ENCODE measurements at places on chromosomes 6 and 20.
A peak's percentile ranks its signal among the peaks of the same experiment; 100 is the strongest.

DNA sequence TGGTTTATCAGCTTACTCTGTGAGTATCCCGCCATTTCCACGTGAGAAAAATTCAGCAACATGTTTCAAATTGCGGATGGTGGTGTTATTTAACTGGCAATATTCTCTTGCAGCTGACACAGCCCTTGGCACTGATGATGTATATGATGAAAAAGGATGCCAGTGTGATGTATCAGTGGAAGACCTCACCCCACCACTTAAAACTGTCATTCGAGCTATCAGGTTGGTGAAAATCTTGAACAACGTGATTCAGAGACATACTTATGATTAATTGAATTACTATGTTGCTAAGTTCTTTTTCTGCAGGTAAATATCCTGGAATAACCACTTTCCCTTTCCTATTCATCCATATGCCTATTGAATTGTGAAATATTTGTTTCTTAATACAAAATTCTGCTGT lies 55.7 kb downstream of the KHDC1L start:
- DNase-seq: no peak

DNA sequence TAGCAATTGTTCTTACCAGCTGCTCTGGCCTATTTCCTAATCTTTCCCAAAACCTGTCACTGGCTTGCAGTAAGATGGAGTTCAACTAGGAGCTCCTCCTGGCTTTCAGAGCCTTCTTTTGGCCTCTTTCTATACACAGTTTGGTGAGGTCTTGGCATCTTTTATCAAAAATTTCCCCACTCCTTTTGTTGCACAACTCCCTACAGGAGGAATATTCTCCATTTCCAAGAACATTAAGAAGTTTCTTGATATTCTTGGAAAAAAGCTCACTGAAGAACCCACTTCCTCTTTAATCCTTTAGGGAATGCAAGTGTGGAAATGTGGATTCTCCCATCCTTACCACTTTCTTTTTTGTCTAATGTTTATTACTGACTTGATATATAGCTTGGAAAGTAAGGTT lies 171.3 kb upstream of the KCNK16 start:
- no peak for DNase-seq

DNA sequence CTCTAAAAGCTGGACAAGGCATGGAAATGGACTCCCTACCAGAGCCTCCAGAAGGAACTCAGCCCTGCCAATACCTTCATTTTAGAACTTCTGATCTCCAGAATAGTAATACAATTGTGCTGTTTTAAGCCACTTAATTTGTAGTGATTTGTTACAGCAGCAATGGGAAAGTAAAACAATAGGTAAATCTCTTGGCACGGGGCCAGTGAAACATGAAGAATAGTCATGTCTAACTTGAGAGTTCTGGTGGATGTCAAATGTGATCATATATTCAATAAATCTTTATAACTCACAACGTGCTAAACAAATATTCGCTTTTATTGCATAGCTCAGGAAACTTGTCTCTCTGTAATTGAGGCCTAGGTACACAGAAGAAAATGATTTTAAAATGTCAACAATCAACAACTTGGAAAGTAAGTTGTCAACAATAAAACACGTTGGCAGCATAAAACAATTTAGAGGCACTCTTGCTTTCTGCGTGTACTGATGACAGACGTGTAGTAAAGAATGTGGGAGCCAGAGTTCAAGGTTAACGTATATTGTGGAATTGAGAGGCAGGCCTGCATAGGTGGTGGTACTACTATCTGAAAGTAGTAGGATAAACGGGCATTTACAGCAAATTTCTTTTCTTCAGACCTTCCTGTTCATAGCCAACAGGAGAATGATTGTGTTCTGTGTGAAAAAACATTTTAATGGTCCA lies 140.5 kb upstream of the OPRM1 start:
- no peak for DNase-seq

DNA sequence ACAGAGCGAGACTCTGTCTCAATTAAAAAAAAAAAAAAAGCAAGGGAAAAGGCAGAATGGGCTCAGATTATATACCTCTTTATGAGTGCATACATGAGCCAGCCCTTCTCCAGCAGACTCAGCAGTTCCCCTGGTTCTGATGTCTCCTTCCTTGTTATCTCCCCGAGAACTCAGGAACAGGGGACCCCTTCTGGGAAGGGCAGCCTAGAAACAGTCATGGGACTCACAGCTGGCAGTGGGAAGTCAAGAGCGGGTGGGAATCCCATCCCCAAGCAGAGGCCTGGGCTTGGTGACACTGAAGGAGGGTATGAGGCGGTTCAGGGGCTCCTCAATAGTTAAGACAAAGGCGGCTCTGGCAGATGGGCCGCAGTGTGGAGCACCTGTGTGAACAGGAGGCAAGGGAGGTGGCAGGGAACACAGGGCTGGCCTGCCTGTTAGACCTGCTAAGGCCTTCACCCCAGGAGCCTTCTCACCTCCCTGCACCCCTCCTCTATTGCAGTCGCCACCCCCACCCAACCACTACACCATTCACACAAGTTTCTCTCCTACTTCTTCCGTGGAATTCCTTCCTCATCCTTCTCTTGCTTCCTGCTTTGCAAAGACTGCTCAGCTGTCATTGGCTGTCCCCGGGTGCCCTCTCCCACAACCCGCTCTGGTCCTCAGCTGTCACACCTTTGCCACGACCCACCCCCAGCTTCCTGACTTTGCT lies 29.7 kb upstream of the MDFI start:
- DNase-seq: no peak

- no peak for DNase-seq
Measured at GRCh38 chr20:61822396-61822795, 243.3 kb downstream of the TAF4 start.

DNA sequence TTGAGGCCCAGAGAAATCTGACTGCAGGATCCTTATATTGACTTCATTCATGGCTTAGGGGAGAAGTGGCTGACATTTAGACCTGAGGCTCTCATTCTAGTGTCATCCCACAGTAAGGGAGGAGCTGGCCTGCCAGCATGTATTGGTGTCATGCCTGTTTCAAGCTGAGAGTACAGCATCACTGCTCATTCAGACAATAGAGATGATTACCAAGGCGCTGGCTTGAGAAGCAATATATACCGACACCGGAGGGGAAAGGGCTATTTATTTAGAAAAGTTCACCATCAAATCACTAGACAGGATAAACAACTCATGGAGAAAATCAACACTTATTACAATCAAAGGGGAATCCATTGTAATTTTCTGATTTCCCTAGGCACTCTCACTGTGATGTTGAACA lies 84.4 kb upstream of the HDAC2 start:
- DNase-seq: no peak

DNA sequence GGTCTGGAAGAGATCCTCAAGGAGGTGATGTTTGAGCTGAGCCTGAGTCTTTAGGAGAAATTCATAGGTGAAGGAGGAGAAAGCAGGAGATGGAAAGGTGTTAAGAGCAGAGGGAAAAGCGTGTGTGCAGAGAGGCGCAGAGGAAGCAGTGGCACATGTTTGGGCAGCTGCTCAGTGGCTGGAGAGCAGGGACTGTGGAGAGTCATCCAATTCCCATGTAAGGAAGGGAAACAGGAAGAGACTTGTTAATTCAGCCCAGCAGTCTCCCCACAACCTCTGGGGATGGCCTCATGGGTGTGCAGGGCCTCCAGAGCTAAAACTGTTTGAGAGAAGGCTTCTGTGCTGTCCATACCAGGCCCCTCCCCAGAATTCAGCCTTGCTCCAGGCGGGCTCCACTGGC lies 16.2 kb downstream of the AAR2 start:
- DNase-seq: no peak

DNA sequence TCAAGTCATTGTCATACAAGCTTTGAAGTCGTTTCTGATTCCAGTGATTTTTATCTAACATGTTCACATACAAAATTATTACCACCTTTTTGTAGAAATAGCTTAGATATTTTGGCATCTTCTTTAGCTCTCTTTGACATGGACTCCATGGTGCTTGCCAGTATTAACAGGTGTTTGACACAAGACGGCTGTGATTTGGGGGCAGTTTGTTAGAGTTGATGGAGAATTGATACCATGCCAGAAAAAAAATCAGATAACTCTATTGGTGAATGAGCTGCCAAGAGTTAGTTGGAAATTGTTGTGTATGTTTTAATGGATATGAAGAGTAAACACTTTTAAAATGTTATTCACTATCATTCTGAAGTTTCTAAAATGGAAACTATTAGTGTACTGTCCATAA lies 146.6 kb upstream of the LAMP5 start:
- no peak for DNase-seq

GRCh38 chr6:49526598-49526997 lies 23.9 kb upstream of the C6orf141 start:
- DNase-seq: no peak

- DNase-seq: no peak
Measured at GRCh38 chr20:44959082-44959637, 1.0 kb downstream of the TOMM34 start.

GRCh38 chr6:88573561-88573960 lies 389.9 kb downstream of the RNGTT start:
- DNase-seq: no peak

DNA sequence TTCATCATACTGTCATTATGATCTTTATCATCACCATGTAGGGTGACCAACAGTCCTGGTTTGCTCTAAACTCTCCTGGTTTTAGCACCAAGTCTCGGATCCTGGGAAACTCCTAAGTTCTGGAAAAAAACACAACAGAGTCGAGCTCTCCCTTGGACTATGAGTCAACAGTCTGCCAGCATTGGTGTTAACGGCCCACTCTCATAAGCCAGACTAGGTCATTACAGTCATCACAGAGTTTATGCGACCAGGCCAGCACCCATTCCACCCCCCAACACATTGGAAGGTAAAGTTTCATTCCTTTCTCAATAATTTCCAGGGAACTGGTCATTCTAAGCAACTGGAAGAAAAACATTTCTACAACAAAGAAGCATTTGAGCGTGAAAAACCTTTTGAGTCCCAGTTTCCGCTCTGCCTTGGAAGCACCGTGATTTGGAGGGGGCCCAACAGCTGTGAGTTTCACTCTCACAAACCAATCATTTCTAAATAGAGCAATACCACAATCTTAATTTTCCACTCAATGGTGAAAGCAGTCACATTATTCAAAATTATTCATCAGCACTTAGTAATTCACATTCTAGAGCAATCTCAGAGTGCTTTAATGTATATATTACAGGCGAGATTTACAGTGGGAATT lies 445.0 kb downstream of the CDH26 start:
- no peak for DNase-seq

DNA sequence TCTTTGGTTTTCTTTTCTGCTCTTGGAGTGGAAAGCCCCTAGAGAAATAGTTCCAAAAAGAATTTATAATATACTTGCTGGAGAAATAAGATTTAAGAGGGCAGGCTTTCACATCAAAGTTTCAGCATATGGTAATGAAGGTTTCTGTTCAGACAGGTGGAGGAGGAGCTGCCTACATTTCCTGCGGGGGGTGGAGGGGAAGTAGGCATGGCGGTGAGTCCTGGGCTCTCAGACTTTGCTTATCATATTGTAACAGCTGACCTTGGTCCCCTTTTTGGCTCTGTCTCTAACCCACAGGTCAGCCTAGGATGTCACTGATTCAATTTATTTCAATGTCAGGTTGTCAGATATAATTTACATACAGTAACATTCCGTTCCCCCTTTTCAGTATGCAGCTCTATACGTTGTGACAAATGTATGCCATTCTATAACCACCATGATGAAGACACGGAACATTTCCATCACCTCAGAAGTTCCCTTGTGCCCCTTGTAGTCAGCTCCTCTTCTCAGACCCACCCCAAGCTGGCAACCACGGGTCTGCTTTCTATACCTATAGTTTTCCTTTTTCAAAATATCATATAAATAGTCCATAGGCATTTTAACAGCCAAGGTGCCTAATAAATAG lies 77.6 kb upstream of the GGTLC1 start:
- no peak for DNase-seq

GRCh38 chr6:143325379-143326140 lies 124.9 kb downstream of the ADAT2 start:
- no peak for DNase-seq

GRCh38 chr6:111775145-111775922 lies 97.9 kb downstream of the FYN start:
- DNase-seq: no peak

GRCh38 chr20:43925215-43925614 lies 10.6 kb downstream of the TOX2 start:
- no peak for DNase-seq

DNA sequence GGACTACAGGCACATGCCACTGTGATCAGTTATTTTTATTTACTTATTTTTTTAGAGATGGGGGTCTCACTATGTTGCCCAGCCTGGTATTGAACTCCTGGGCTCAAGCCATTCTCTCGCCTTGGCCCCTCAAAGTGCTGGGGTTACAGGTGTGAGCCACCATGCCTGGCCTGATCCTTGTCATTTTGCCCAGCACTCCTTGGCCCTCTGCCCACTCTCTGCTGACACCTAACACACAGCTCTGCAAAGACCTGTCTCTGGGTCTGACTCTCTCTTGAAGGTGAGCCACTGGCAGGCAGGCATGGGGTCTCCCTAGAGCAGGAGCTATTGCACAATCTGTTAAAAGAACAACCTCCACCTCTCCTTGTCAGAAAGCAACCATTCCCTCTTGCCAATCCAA lies 155.6 kb downstream of the ZFP64 start:
- no peak for DNase-seq

DNA sequence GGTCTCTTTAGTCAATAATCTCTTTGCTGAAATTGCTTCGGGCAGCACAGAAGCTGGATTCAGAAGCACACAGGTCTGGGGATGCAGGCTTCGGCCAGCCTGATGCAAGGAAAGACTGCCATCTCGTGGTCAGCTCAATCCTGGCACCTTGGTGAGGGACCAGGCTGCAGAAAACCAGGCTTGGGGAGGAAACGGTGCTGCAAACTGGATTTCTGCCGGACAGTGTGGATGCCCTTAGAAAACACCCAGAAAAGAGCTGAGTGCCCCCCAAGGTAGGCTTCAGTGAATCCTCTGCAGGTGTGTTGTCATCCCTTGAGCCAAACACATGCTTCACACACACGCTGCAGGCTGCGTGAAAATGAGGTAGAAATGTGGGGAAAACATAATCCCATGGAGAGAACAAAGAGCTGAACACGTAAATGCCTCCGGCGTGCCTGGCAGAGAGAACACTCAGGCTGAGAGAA lies 89.8 kb upstream of the PAX1 start:
- peak; percentile 78 for DNase-seq

GRCh38 chr20:35826397-35826998 lies 54.7 kb downstream of the PHF20 start:
- DNase-seq: no peak

- no peak for DNase-seq
Measured at GRCh38 chr20:16100767-16101166, 472.5 kb downstream of the KIF16B start.

DNA sequence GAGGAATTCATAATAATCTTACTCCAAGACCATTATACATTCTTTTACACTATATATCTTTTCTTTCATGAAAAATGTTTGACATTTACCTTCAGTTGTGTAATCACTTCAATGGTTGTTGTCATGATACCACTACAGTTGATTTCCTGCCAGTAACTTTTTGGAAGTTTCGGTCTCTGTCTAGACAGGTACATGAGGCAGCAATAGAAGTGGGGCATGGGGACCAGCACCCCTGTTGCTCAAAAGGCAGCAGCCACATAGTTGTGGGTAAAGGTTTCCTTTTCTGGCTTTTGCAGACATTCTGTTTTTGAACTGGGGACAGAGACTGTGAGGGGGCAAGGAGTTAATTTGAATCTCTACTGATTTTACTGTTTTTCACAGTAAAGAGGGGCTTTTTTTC lies 14.1 kb downstream of the SAMD5 start:
- no peak for DNase-seq
